GM23248 (cell line): ENCODE measurements at places on chromosomes 1 and 21. TPM values are rescaled to one million over a fixed set of nuclear protein-coding genes. Genes with fewer than 3 reads are reported as not detected.

GRCh38 chr1:223211323-223211985, 68.4 kb upstream of the TLR5 start:
- H3K4me1 ChIP-seq, result no peaks in the 10 kb centered on the region
- no peaks in the 10 kb centered on the region for H3K36me3 ChIP-seq
- DNase-seq, result no peak
- H3K4me3 ChIP-seq, result no peak overlapping the region
- H3K27me3 ChIP-seq, result no peaks in the 10 kb centered on the region
- H3K27ac ChIP-seq, result no peak overlapping the region

- H3K4me3 ChIP-seq, result no peak overlapping the region
- peak; percentile 86 for DNase-seq
- H3K27ac ChIP-seq, result peak overlapping the region; percentile 65
- no peaks in the 10 kb centered on the region for H3K27me3 ChIP-seq
Measured at GRCh38 chr1:13766592-13767564, 66.9 kb downstream of the PRDM2 start.

- no peaks in the 10 kb centered on the region for H3K4me1 ChIP-seq
- no peaks in the 10 kb centered on the region for H3K27me3 ChIP-seq
- H3K27ac ChIP-seq, result no peak overlapping the region
- H3K4me3 ChIP-seq, result no peak overlapping the region
- H3K36me3 ChIP-seq, result no peaks in the 10 kb centered on the region
Measured at GRCh38 chr1:7422081-7422480, 349.0 kb upstream of the VAMP3 start.

DNA sequence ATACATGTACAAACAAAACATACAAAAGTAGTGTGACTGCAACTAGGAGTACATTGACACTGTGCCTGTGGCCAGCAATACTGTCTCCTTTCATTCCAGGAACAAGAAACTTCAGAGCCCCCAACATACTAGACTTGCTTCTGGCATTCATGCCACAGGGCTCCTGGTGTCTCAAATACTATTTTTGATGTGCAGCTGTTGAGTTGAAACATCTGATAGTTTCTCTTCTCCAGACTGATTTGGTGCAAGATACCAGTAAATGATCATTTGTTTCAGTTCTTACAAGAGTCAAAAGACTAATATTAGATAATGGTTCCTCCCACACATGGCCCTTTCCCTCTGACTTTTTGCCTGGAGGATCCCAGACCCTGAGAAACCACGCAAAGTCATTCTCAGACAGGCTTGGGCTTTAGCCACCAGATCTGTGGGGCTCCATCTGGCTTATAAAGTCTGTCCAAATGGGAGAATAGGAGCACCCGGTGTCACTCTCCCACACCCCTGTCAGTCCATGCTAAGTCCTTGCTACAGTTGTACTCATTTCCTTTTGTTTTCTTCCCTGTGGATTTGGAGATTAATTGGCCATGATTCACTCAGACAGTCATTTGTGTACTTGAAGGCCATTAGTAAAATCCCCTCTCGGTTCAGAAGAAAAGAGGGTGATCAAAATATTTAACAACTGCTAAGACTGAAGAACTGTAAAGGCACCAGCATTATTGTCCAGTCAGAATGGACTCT, 163.5 kb upstream of the RUNX1 start:
- peaks cover 28% of the 10 kb centered on the region for H3K4me1 ChIP-seq
- H3K27ac ChIP-seq, result peak overlapping the region; percentile 42
- H3K36me3 ChIP-seq, result no peaks in the 10 kb centered on the region
- no peaks in the 10 kb centered on the region for H3K27me3 ChIP-seq
- no peak overlapping the region for H3K4me3 ChIP-seq

DNA sequence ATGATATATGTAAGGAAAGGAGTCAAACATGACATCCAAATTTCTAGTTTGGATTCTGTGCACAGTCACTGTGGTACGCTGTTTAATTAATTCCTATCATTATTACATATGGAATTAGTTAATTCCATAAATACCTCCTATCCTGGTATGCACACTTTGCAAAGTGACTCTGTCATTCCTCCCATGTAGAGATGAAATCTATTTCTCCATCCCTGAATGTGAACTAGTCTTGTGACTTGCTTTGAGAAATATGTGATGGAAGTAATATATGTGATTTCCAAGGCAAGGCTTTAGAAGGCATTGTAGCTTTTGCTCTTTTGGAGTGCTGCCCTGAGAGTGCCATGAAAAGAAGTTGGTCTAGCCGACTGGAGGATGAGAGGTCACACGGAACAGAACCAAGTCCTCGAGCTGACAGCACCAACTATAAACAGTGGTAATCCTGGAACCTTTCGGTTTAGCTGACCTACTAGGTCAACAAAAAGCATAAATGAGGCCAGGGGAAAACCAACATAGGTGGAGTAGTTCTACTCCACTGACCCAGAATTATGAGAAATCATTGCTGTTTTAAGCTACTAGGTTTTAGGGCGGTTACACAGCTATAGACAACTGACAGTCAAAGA, 1.5 kb downstream of the SELENOF start:
- peak; percentile 47 for DNase-seq
- H3K36me3 ChIP-seq, result no peaks in the 10 kb centered on the region; the same call in 1 of the 2 replicates
- H3K4me1 ChIP-seq, result peaks cover 21% of the 10 kb centered on the region
- no peak overlapping the region for H3K27ac ChIP-seq
- peak overlapping the region; percentile 93 for H3K4me3 ChIP-seq

- H3K4me1 ChIP-seq, result peaks cover 24% of the 10 kb centered on the region
- H3K4me3 ChIP-seq, result no peak overlapping the region
- peak; percentile 94 for DNase-seq
- peak overlapping the region; percentile 67 for H3K27ac ChIP-seq
- H3K36me3 ChIP-seq, result no peaks in the 10 kb centered on the region
Measured at GRCh38 chr1:231808990-231809389, 182.4 kb downstream of the DISC1 start.

DNA sequence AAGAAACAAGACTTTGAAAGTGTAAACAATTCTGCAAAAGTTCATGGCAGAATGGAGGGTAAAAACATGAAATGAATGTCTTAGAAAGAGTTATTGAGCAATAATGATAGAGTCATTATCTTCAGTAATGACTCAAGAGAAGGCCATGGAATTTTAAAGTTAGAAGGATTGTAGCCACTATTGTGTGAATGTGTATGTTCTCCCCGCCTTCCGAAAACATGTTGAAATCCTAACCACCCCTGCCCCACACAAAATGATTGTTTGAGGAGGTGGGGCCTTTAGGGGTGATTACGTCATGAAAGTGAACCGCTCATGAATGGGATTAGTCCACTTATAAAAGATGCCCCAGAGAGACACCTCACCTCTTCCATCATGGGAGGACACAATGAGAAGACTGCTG, 93.8 kb upstream of the CCDC190 start:
- peak; percentile 62 for DNase-seq
- no peaks in the 10 kb centered on the region for H3K27me3 ChIP-seq
- H3K27ac ChIP-seq, result no peak overlapping the region
- H3K36me3 ChIP-seq, result no peaks in the 10 kb centered on the region

GRCh38 chr1:87820668-87821334, 492.1 kb downstream of the LMO4 start:
- no peak for DNase-seq
- H3K4me3 ChIP-seq, result no peak overlapping the region
- no peaks in the 10 kb centered on the region for H3K36me3 ChIP-seq

DNA sequence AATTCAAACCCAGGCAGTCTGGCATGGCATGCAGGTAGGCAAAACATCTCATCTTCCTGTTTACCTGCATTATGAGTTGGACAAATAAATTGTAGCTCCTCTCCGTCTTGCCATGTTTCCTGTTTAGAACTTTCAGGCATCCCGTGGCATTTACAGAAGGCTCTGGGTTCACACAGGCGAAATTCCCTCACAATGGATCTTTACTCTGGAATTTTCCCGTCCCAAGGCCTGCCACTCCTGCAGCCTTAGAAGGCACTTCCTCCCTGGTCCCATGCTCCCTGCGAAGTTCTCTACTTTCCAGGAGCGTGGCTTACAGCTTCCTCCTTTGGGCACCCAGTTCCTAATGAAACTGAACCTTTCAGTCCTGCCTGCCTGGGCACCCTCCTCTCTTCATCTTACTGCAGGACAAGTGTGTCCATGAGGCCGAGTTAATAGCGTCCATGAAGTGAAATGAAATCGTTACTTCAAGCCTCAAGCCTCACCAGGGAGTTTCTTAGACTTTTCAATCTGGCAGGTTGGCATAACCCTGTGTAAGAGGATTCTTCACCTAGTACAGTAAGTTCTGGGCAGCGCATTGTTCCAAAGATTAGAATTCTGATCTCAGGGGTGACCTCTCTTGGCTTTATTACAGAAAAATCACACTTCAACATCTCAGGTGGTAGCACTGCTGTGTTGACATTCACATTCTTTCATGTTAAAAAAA, 36.8 kb upstream of the AHCYL1 start:
- H3K27me3 ChIP-seq, result no peaks in the 10 kb centered on the region
- no peaks in the 10 kb centered on the region for H3K4me1 ChIP-seq
- H3K27ac ChIP-seq, result no peak overlapping the region
- H3K36me3 ChIP-seq, result no peaks in the 10 kb centered on the region
- DNase-seq, result no peak
- H3K4me3 ChIP-seq, result no peak overlapping the region

DNA sequence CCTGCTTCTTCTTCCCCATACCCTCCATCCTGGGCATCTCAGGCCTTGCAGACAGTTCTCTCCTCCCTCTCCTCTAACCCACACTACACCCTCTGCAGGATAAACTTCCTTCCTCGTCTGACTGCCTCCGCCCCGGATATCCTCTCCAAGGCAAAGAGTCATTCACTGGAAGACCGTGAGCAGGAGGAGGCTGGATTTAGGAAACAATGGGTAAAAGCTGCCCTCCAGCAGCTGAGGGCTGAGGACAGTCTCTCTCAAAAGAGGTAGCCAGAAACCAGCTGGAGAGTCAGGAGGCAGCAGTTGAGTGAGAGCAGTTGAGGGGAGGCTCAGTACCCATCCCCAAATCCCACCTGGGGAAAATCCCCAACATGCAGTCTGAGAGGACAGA, 1.4 kb downstream of the CSRP1 start:
- H3K36me3 ChIP-seq, result no peaks in the 10 kb centered on the region
- no peaks in the 10 kb centered on the region for H3K27me3 ChIP-seq
- peaks cover 59% of the 10 kb centered on the region for H3K4me1 ChIP-seq
- H3K27ac ChIP-seq, result peak overlapping the region; percentile 97

DNA sequence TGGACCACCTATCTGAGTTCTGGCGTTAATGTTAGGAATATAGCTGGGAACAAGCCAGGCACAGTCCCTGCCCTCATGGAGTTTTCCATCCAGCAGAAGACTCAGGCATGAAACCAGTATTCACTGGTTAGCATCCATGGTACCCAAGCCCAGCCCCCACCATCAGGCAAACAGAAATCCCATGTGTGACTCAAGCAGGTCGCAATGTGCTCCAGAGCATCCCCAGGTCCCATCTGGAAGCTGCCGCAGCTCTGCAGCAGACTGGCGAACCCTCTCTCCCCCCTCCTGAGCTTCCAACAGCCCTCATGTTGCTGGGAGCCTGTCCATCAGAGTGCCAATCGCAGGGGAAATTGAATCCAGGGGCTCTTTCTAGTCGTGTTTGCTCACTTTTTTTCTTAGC, 174.2 kb downstream of the RRAGC start:
- no peak overlapping the region for H3K4me3 ChIP-seq
- no peak for DNase-seq
- no peaks in the 10 kb centered on the region for H3K4me1 ChIP-seq
- H3K36me3 ChIP-seq, result no peaks in the 10 kb centered on the region
- no peak overlapping the region for H3K27ac ChIP-seq
- H3K27me3 ChIP-seq, result no peaks in the 10 kb centered on the region

- no peak overlapping the region for H3K27ac ChIP-seq
- DNase-seq, result peak; percentile 95
- no peaks in the 10 kb centered on the region for H3K36me3 ChIP-seq
- no peaks in the 10 kb centered on the region for H3K27me3 ChIP-seq
Measured at GRCh38 chr21:43369124-43369523, 57.8 kb downstream of the SIK1 start.

DNA sequence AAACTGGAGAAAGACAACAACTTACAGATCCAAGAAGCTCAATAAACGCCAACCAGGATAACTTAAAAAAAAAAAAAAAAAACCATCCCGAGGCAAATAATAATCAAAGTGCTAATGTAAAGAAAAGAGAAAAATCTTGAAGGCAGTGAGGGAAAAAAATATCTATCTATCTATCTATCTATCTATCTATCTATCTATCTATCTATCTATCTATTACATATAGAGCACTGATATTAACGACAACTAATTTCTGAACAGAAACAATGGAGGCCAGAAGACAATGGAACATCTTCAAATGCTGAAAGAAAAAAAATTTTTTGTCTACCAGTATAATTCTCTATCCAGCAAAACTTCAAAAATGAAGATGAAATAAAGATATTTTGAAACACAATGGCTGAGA, 18.0 kb downstream of the PACC1 start:
- no peaks in the 10 kb centered on the region for H3K4me1 ChIP-seq
- H3K4me3 ChIP-seq, result no peak overlapping the region
- DNase-seq, result peak; percentile 9

DNA sequence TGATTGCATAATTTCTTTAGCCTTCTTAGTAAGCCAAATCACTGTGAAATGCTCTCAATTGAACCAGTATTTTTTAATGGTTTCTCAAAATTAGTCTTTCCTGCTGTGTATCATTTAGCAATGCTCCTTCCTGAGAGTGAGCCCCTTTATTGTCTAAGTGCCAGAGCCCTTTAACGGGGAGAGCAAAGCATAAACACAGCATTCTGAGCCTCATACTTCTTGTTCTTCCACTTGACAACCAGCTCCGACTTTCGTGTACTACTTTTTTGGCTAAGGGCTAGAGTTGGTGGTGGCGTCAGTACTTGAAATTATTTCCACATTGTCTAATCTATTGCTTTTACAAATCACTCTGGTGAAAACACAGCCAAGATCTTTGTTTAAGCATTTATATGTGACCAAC, 299.0 kb downstream of the TPR start:
- H3K4me3 ChIP-seq, result no peak overlapping the region
- H3K27me3 ChIP-seq, result no peaks in the 10 kb centered on the region
- DNase-seq, result no peak
- no peak overlapping the region for H3K27ac ChIP-seq

- no peaks in the 10 kb centered on the region for H3K27me3 ChIP-seq
- peak; percentile 31 for DNase-seq
- peaks cover 38% of the 10 kb centered on the region for H3K4me1 ChIP-seq
- peak overlapping the region; percentile 95 for H3K4me3 ChIP-seq
- H3K27ac ChIP-seq, result peak overlapping the region; percentile 84
Measured at GRCh38 chr1:23692308-23692871, 784 bp downstream of the RPL11 start.

DNA sequence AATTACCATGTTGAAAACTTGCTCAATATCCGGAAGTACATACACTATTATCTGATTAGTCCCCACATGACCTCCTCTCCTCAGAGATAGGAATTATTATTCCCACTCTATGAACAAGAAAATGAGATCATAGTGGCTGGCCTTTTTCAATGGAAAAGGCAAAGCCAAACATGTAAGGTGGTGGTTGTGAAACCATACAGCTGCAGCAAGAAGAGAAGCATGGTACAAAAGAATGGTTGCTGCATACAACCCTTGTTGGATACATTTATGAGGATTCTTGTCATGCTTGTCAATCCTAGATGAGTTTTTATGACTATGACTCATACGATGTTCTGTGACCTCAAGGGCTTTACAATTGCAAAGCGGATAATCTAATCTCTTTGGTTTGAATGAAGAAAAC, 514.7 kb downstream of the PLPP3 start:
- H3K27ac ChIP-seq, result no peak overlapping the region
- no peaks in the 10 kb centered on the region for H3K27me3 ChIP-seq
- H3K4me3 ChIP-seq, result no peak overlapping the region
- DNase-seq, result peak; percentile 32
- no peaks in the 10 kb centered on the region for H3K36me3 ChIP-seq
- H3K4me1 ChIP-seq, result peaks cover 35% of the 10 kb centered on the region

The PRKAA2 gene
- total RNA-seq, result 0.65 and 0.76 TPM in 2 replicates

The ESPN gene
- total RNA-seq, result not detected in 2 replicates

The DISC1 gene
- 1.2 and 2.0 TPM in 2 replicates for total RNA-seq

The COL16A1 gene
- 234 and 247 TPM in 2 replicates for total RNA-seq
